T-helper 17 cell (primary cell): ENCODE measurements at places on chromosomes 2 and 18. TPM values are rescaled to one million over a fixed set of nuclear protein-coding genes. Genes with fewer than 3 reads are reported as not detected.

GRCh38 chr18:72640557-72640956 lies 96.4 kb upstream of the CBLN2 start:
- no peaks in the 10 kb centered on the region for H3K36me3 ChIP-seq
- no peak overlapping the region for H3K4me3 ChIP-seq
- DNase-seq, result no peak
- H3K4me1 ChIP-seq, result no peaks in the 10 kb centered on the region
- H3K27me3 ChIP-seq, result no peaks in the 10 kb centered on the region

DNA sequence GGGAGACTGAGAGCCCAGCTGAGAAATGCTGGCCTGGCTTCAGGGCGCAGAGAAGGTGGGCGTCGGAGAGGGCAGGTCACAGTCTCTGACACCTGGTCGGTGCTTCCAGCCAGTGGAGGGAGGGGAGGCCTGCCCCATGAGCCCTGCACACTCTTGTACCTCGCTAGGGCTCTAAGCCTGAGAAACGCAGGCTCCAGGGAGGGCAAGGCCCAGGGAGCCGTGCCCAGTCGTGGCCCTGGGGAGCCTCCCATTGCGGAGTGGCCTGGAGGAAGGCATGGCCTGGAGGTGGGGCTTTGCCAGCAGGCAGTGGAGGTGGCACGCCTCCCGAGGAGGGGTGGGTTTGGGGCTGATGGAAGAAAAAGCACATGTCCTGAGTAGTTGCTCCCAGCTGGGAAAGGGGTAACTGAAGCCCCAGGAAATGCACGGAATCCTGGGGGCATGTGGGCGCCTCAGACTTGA lies 39.0 kb downstream of the MTERF4 start:
- DNase-seq, result no peak
- no peaks in the 10 kb centered on the region for H3K36me3 ChIP-seq
- no peak overlapping the region for H3K4me3 ChIP-seq
- peaks cover 8% of the 10 kb centered on the region for H3K4me1 ChIP-seq
- no peak overlapping the region for H3K27ac ChIP-seq
- H3K27me3 ChIP-seq, result no peaks in the 10 kb centered on the region

DNA sequence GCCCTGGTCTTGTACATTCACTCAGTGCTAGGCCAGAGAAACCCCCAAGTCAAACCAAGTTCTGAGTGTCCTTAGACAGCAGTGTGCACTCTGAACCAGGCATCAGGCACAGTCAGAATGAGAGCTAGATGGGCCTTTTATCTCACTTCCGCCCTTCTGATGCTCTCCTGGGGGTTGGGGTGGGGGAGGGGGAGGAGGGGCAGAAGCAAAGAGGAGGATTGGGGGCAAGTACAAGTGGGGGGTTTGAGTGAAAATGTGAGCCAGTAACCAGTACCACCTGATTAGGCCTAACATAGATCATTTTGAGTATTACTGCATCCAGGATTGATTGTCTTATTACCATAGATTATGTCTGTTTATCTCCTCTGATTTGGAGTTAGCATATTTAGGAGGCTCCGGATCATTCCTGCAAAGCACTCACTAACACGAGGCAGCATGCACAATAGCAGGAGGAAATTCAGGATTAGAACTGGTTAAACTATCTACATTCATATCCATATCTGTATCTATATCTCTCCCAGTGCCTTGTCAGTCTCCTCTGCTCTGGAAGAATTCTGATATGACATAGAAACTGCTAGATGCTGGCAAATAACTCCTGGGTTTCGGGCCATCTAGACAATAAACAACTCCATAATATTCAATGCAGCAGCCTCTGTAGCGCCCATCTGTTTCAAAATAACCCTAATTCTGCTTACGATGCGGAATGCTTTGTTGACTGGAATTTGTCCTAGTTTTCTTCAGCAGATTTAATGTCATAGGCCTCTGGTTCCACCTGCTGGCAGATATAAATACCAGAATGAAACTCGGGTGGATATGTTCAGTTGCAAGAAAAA lies 149.1 kb downstream of the RHBDD1 start:
- peaks cover 12% of the 10 kb centered on the region for H3K4me1 ChIP-seq
- H3K4me3 ChIP-seq, result no peak overlapping the region
- H3K36me3 ChIP-seq, result peaks cover 8% of the 10 kb centered on the region
- H3K27ac ChIP-seq, result no peak overlapping the region

DNA sequence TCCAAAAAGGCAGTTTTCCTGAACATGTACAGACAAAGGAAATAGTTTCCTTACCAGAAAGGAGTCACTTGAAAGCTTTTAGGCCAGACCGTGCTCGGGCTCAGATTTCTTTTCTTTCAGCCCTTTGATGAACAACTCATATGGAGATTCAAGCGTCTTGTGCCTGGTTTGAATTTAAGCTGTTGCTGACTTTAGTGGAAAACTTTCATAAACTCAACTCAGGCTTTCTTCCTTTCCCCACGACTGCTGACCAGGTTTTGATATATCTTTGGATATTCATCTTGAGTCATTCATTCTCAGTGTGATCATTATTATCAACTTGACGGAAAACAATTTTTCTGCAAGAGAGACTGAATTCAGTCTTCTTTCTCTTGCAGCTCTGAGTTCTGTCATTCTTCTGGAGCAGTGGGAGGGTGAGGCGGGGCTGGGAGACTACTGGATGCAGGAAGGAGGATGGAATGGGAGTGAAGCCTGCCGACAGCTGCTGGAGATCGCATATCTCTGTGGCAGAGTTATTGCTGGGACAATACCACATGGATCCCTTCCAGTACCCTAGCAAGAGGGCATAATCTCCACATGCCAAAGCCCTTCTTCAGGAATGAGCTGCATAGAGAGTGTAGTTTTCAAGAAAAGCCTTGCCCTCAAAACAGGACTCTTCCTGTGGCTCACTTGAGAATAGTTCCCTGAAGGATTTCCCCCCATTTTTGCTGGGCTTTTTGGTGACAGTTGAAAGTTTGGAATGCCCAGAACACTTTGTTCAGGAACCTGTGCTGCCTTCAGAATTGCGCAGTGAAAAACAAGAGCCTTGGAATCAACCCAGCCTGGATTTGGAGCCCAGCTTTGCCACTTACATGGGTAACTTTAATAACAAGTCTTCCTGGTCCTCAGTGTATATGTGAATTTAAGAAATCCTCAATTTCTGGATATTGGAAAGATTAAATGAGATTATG lies 364.4 kb downstream of the ZNF521 start:
- H3K4me1 ChIP-seq, result no peaks in the 10 kb centered on the region
- H3K4me3 ChIP-seq, result no peak overlapping the region
- H3K27ac ChIP-seq, result no peak overlapping the region

DNA sequence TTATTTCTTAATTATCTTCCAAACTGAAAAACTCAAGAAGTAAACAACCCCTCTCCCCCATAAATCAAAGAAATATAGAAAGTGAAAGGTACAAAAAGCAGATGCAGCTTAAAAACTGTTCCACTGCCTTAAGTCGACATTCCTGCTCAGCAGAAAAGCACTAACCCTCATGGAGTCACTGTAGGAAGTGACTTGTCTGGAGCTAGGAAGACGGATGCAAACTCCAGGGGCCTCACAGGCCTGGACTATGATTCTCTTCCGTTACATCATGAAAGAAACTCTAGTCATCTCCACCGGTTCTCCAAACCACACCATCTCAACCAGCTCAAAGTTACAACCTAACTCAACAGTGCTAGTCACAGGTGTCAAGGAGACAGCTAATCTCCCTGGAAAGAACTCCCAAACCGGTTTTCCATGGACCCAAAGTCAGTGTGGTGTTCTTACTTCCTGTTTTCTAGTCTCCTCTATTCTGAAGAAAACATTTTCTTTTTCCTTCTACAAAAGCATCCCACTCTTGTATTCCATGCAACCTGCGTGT lies 128.4 kb downstream of the PIEZO2 start:
- no peak overlapping the region for H3K4me3 ChIP-seq
- peaks cover 2% of the 10 kb centered on the region for H3K4me1 ChIP-seq

DNA sequence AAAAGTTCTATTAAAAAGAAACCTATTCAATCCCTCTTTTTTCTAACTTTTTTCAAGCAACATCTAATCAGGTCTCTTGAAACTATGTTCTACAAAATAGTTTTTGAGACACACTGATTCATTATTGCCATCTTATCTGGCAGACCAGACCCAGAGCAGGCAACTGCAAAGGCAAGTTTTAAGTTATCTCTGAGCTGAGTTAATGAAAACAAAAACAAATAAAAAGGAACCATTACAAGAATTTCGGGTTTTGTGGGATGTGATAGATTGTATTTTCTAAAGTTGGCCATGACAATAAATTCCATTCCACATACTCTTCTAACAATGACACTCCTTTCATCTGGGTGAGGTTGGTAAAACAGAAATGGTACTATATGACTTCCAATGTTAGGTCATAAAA lies 15.2 kb upstream of the TWSG1 start:
- DNase-seq, result no peak
- peaks cover 6% of the 10 kb centered on the region for H3K27me3 ChIP-seq
- H3K4me3 ChIP-seq, result no peak overlapping the region
- H3K4me1 ChIP-seq, result no peaks in the 10 kb centered on the region

AQP4 gene
- total RNA-seq, result not detected

ELOA2 gene
- total RNA-seq, result not detected
